Kidney (tissue), 22 donors: ENCODE measurements at places on chromosomes 3 and 15. TPM values are rescaled to one million over a fixed set of nuclear protein-coding genes. Genes with fewer than 3 reads are reported as not detected.

KCNMB3 gene
- total RNA-seq: 3.7 TPM

DNAH12 gene
- 0.38 TPM for total RNA-seq

SLC22A14 gene
- 0.19 TPM for total RNA-seq

GMPPB gene
- total RNA-seq: 37.4 TPM

CD96 gene
- 9.5 TPM for total RNA-seq

TMCO5A gene
- total RNA-seq: not detected

SLC7A14 gene
- total RNA-seq: not detected

RNF111 gene
- 33.0 TPM for total RNA-seq

GOLGA8G gene
- not detected for total RNA-seq

DNA sequence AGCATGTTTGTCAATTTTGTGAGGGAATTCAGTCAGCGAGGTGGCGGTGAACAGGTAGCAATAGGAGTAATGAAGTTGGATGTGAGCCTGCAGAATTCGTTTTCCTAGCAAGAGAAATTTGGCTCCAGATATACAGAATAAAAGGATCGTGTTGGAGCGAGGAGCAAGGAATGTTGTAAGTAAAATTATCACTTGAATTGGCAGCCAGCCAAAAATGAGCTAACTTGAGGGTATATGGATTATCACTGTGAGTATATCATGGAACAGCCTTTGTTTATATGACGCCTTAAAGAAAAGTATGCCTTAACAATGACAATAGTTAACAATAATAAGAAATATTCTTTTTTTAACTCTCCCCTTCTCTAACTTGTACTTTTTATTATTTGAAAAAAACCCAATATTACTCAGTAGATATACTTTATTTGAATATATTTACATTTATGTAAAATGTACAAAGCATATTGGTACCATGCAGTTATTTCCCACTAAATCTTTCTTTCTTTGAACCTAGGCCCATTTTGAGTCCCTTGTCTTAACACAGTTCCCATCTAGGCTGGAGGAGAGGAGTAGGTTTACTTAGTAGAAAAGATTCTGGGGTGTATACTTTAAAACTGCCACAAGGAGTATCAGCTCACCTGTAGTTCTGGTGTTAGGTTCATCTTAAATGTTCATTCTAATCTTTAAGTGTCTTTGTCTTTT, 29.3 kb downstream of the EPHA6 start:
- no peaks in the 10 kb centered on the region for H3K4me1 ChIP-seq
- H3K27me3 ChIP-seq: no peaks in the 10 kb centered on the region

- H3K36me3 ChIP-seq: no peaks in the 10 kb centered on the region
- no peak overlapping the region for H3K27ac ChIP-seq
- no peaks in the 10 kb centered on the region for H3K4me1 ChIP-seq
- no peak for DNase-seq
- H3K4me3 ChIP-seq: no peak overlapping the region
- peaks cover 3% of the 10 kb centered on the region for H3K27me3 ChIP-seq
Observed at GRCh38 chr15:70024521-70024920, 73.2 kb downstream of the TLE3 start.

GRCh38 chr3:168956076-168956475, 707.4 kb downstream of the MECOM start:
- no peak overlapping the region for H3K4me3 ChIP-seq
- H3K27me3 ChIP-seq: no peaks in the 10 kb centered on the region
- H3K4me1 ChIP-seq: no peaks in the 10 kb centered on the region
- H3K36me3 ChIP-seq: no peaks in the 10 kb centered on the region
- no peak overlapping the region for H3K27ac ChIP-seq
- no peak for DNase-seq

GRCh38 chr15:82839136-82839535, 29.7 kb downstream of the WHAMM start:
- H3K27me3 ChIP-seq: no peaks in the 10 kb centered on the region
- no peaks in the 10 kb centered on the region for H3K4me1 ChIP-seq
- H3K36me3 ChIP-seq: peaks cover 17% of the 10 kb centered on the region
- no peak overlapping the region for H3K4me3 ChIP-seq
- no peak for DNase-seq
- H3K27ac ChIP-seq: no peak overlapping the region

- no peaks in the 10 kb centered on the region for H3K36me3 ChIP-seq
- H3K4me3 ChIP-seq: no peak overlapping the region
- no peak overlapping the region for H3K27ac ChIP-seq
- no peaks in the 10 kb centered on the region for H3K27me3 ChIP-seq
Observed at GRCh38 chr3:41155834-41156233, 43.5 kb upstream of the CTNNB1 start.

- DNase-seq: no peak
- H3K27ac ChIP-seq: no peak overlapping the region
- H3K4me1 ChIP-seq: no peaks in the 10 kb centered on the region
- no peak overlapping the region for H3K4me3 ChIP-seq
Observed at GRCh38 chr3:86814321-86814720, 176.6 kb downstream of the VGLL3 start.

- no peak for DNase-seq
- H3K27ac ChIP-seq: no peak overlapping the region
- no peak overlapping the region for H3K4me3 ChIP-seq
- H3K4me1 ChIP-seq: peaks cover 6% of the 10 kb centered on the region
- H3K27me3 ChIP-seq: no peaks in the 10 kb centered on the region
Observed at GRCh38 chr3:99869621-99870020, 52.0 kb downstream of the CMSS1 start.

GRCh38 chr15:68421115-68421551, 10.8 kb downstream of the ITGA11 start:
- DNase-seq: peak; percentile 49
- H3K36me3 ChIP-seq: no peaks in the 10 kb centered on the region
- no peaks in the 10 kb centered on the region for H3K4me1 ChIP-seq
- no peaks in the 10 kb centered on the region for H3K27me3 ChIP-seq
- H3K4me3 ChIP-seq: no peak overlapping the region

DNA sequence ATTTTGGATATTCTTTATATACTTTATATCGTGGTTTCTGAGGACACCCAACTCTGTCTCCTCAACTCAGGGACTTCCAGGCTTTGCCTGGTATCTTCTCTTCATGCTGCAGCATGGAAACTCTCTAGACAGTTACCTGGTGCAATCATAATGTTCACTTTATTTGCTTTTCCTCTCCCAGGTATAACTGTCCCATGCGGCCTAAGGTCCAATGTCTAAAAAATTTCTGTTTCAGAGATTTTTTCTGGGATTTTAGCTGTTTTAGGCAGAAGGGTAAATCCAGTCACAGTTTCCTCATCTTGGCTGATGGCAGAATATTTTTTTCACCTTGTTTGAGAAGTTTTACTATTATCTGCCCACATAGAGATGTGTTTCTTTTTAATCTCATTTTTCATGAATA, 139.9 kb upstream of the KCNMB2 start:
- no peaks in the 10 kb centered on the region for H3K36me3 ChIP-seq
- DNase-seq: no peak
- H3K27me3 ChIP-seq: no peaks in the 10 kb centered on the region
- no peak overlapping the region for H3K4me3 ChIP-seq
- no peak overlapping the region for H3K27ac ChIP-seq
- no peaks in the 10 kb centered on the region for H3K4me1 ChIP-seq

- H3K36me3 ChIP-seq: no peaks in the 10 kb centered on the region
- peaks cover 9% of the 10 kb centered on the region for H3K4me1 ChIP-seq
- DNase-seq: no peak
Observed at GRCh38 chr3:32882603-32883025, 64.8 kb downstream of the TRIM71 start.

DNA sequence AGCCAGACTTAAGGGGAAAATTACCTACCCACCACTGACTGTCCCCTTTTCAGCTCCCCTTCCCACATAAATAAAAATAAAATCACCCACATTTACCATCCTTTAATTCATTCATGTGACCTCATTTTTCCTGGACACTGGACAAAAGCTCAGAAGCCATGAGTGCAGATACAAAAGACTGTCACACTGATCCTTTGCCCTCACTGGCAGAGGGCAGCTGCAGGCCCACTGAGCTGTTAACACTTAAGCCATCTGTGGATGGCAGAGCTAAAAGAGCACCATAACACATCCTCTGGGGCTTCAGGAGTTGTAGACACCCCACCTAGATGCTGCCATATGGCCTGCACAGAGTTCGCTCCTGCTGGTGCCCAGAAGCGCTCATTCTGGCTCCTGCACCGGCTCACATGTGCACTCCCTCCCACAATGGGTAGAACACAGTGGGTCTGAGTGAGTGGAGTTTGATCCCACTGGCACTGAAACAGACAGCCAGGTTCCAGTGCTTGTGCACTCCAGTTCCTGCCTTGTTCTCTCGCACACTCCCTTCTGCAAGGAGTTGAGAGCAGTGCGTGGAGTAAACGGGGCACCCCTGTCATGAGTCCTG, 38.8 kb downstream of the EDC3 start:
- no peaks in the 10 kb centered on the region for H3K27me3 ChIP-seq
- H3K27ac ChIP-seq: no peak overlapping the region
- H3K36me3 ChIP-seq: no peaks in the 10 kb centered on the region
- no peak overlapping the region for H3K4me3 ChIP-seq
- DNase-seq: no peak

- H3K4me1 ChIP-seq: no peaks in the 10 kb centered on the region
- no peaks in the 10 kb centered on the region for H3K36me3 ChIP-seq
- H3K27me3 ChIP-seq: no peaks in the 10 kb centered on the region
- H3K27ac ChIP-seq: no peak overlapping the region
- H3K4me3 ChIP-seq: no peak overlapping the region
Observed at GRCh38 chr3:66199089-66199473, 21.7 kb upstream of the SLC25A26 start.

DNA sequence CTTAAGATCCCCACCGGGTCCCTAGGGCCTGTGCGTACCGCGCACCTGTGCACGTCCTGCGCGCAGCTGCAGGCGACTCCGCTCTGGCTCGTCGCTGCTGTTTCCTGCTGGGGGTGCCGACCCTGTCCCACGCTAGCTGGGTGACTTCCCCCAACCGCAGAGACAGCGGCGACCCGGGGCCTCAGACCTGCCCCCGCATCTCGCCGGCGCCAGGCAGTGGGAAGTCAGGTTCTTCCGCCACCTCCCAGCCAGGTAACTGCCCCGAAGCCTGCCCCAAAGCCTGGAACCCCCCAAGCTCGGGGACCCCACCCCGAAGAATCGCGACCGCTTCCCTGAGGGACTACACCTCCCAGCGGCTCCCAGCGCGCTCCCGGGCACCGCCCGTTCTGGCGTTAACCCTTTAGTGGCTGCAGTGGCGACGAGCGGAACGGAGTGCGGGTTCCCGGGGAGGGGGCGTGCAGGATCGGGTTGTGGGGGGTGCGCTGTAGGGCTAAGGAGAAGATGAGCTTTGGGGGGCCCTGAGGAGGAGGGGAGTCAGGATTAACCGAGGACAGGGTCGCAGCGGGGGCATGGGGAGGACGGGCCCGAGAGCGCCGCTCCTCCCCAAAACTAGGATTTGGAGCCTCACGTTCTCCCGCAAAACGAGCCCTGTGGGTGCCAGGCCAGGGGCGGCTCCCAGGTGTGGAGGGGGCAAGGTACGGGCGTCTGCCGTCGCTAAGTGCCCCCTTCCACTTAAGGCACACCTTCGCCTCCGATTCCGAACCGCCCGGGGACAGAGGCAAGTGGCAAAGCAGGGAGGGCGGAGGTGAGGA, 589 bp downstream of the NEIL1 start:
- DNase-seq: peak; percentile 80
- H3K4me3 ChIP-seq: peak overlapping the region; percentile 96
- peak overlapping the region; percentile 51 for H3K27ac ChIP-seq
- H3K4me1 ChIP-seq: peaks cover 12% of the 10 kb centered on the region
- H3K36me3 ChIP-seq: no peaks in the 10 kb centered on the region
- no peaks in the 10 kb centered on the region for H3K27me3 ChIP-seq

DNA sequence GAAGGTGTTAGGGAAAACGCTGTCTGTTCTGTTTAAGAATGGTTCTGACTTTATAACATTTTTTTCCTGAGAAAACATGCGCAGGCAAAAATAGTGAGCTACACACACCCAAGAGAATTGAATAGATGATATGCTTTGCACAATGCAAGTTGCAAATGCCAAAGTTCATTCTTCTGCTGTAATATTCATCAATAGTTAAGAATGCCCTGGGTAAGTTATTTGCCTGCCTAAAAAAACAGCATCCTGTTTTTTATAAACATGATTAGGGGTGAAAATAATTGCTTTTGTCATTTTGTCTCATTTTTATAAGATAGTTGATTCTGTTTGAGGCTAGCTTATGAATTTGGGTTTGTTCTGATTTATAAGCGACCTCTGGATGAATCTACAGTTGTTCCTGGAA, 99.4 kb downstream of the DTWD1 start:
- DNase-seq: no peak
- H3K36me3 ChIP-seq: no peaks in the 10 kb centered on the region
- no peak overlapping the region for H3K27ac ChIP-seq
- no peaks in the 10 kb centered on the region for H3K27me3 ChIP-seq

GRCh38 chr3:81868597-81868996, 107.2 kb upstream of the GBE1 start:
- no peak overlapping the region for H3K4me3 ChIP-seq
- H3K36me3 ChIP-seq: no peaks in the 10 kb centered on the region
- no peak overlapping the region for H3K27ac ChIP-seq
- no peak for DNase-seq

- DNase-seq: no peak
- H3K36me3 ChIP-seq: no peaks in the 10 kb centered on the region
- no peak overlapping the region for H3K4me3 ChIP-seq
Observed at GRCh38 chr3:106332884-106333283, 464.1 kb upstream of the CBLB start.

GRCh38 chr15:25250011-25250596, 188.7 kb downstream of the UBE3A start:
- no peak for DNase-seq
- H3K36me3 ChIP-seq: no peaks in the 10 kb centered on the region
- H3K27me3 ChIP-seq: no peaks in the 10 kb centered on the region
- H3K4me1 ChIP-seq: no peaks in the 10 kb centered on the region

DNA sequence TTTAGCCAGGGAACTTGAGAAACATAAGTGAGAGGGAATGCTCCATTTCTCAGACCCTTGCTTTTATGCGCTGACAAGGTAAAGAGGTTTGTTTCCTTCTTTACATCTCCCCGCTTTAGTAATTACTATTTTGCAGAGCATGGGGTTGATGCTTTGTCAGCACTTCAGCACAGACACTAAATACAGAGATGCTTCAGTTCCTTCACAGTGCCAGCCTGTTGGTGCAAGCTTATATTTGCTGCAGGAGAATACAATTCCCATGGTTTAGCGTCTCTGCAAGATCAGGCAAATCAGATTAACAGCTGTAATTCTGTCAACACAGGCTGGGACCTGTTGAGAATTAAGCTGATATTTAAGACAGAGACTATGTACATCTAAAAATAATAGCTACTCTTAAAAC, 2.9 kb downstream of the FMN1 start:
- no peak overlapping the region for H3K4me3 ChIP-seq
- peaks cover 6% of the 10 kb centered on the region for H3K4me1 ChIP-seq
- H3K27ac ChIP-seq: no peak overlapping the region

GRCh38 chr15:84552896-84553295, 47.9 kb upstream of the ZSCAN2 start:
- H3K27me3 ChIP-seq: no peaks in the 10 kb centered on the region
- no peak overlapping the region for H3K27ac ChIP-seq
- H3K36me3 ChIP-seq: no peaks in the 10 kb centered on the region
- no peaks in the 10 kb centered on the region for H3K4me1 ChIP-seq

- H3K27ac ChIP-seq: no peak overlapping the region
- peaks cover 3% of the 10 kb centered on the region for H3K4me1 ChIP-seq
- H3K27me3 ChIP-seq: no peaks in the 10 kb centered on the region
- no peak for DNase-seq
Observed at GRCh38 chr15:90004671-90005070, 3.5 kb downstream of the ZNF710 start.

- no peaks in the 10 kb centered on the region for H3K27me3 ChIP-seq
- H3K4me1 ChIP-seq: peaks cover 21% of the 10 kb centered on the region
- H3K27ac ChIP-seq: no peak overlapping the region
- H3K4me3 ChIP-seq: no peak overlapping the region
Observed at GRCh38 chr15:66879531-66880368, 177.7 kb downstream of the SMAD6 start.
